Cardiac muscle cell (in vitro differentiated cells and primary cell): ENCODE measurements at places on chromosomes 3 and 15.

GRCh38 chr3:180789774-180790173 lies 110.5 kb upstream of the CCDC39 start:
- no peak for DNase-seq

- no peak for DNase-seq
Measured at GRCh38 chr3:16482194-16482769, 31.2 kb downstream of the RFTN1 start.

GRCh38 chr3:125375950-125376679 lies 990 bp upstream of the ZNF148 start:
- DNase-seq = no peak

- no peak for DNase-seq
Measured at GRCh38 chr3:4904811-4905695, 74.2 kb upstream of the BHLHE40 start.

GRCh38 chr3:37920156-37920699 lies 58.5 kb downstream of the CTDSPL start:
- no peak for DNase-seq

DNA sequence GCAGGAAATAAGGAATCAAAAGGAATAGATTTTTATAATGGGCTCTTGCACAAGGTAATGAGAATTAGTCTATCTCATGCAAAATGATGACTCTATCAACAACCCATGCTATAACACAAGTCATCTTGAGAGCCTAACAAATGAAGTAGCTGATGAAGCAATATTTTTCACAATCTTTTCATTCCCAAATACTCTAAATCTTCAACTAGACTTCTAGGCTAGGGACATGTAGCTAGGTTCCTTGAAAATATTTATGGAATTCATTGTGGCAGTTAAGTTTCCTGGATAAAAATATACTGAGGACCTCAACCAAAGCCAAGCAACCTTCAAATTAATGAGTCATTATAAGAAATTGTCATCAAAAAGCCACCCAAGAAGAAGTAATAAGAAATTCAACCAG lies 55.4 kb downstream of the DCBLD2 start:
- no peak for DNase-seq

DNA sequence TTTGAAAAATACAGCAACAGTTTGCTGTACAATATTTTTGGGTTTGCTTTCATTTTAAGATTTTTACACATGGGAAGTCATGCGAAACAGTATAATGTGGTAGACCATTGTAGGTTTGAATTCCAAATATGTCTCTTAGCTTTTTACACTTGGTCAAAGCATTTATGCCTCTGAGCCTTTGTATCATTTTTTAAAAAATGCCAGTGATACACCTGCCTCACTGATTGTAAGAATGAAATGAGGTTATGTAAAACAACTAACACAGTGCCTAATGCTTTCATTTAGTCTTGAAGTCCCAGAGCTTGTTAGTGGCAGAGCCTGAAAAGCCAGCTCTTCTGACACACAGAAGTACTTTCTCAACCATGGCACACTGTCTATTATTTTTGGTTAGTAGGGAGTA lies 202.0 kb downstream of the UBE2E2 start:
- no peak for DNase-seq

- no peak for DNase-seq
Measured at GRCh38 chr15:39255760-39256159, 325.1 kb upstream of the THBS1 start.

DNA sequence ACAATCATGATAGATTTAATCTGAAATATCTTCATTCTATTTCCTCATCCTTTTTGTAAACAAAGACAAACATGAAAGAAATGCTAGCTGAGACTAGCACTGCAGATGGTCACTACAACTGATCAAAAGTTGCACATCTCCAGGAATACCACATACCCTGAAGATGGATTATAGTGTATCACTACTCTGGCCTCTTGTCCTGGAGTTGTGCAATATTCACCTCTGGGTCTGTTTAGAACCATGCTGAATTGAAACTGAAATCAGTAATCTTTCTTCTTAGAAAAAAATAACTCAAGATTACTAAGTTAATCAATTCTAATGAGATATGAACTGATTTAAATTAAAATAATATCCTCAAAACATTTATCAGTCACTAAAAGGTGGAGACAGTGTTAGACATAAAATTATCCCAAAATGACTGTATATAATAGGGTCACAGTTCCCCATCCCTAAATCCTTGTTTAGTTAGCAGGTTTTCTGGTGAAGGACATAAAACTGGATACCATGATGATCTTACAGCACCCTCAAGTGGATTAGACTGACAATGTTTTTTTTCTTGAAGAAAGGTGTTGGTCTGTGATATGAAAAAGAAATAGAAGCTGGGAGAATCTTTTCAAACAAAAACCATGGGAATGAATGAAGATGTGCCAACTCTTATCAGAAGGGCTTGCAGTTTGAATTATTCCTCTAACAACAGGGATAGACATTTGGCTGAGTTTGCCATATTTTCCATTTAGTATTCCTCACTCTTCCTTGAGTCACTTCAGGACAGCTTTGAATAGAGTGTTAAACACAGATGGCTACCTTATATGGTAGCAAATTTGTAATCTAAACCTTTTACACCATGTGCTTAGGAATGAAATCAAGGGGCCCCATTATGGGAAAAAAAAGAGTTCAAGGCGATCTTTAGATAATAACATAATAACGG lies 7.1 kb upstream of the TTC14 start:
- DNase-seq = no peak

- no peak for DNase-seq
Measured at GRCh38 chr15:42996871-42997270, 76.3 kb upstream of the TTBK2 start.

- DNase-seq = no peak
Measured at GRCh38 chr3:106566277-106566676, 697.5 kb upstream of the CBLB start.

DNA sequence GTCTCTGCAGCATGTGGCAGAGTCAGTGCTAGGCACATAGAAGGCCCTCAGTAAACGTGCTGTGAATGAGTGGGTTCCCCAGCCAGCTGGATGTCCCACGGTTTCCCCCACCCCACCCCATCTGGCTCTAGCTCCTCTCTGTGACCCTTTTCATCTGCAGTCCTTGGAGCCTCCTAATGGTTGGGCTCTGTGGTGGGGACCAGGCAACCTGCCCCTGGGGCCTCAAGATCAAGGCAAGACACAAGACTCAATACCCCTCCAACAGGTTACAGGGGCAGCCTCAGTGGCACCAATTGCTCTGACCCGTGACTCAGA lies 17.1 kb upstream of the CYP11A1 start:
- no peak for DNase-seq

GRCh38 chr3:188421151-188421821 lies 267.3 kb downstream of the LPP start:
- DNase-seq = peak; percentile 81

GRCh38 chr3:23726811-23727548 lies 78.8 kb upstream of the UBE2E1 start:
- peak; percentile 18 for DNase-seq

GRCh38 chr15:72866182-72866581 lies 82.6 kb upstream of the ADPGK start:
- DNase-seq = no peak

- no peak for DNase-seq
Measured at GRCh38 chr3:128625409-128625945, 25.1 kb downstream of the RPN1 start.

DNA sequence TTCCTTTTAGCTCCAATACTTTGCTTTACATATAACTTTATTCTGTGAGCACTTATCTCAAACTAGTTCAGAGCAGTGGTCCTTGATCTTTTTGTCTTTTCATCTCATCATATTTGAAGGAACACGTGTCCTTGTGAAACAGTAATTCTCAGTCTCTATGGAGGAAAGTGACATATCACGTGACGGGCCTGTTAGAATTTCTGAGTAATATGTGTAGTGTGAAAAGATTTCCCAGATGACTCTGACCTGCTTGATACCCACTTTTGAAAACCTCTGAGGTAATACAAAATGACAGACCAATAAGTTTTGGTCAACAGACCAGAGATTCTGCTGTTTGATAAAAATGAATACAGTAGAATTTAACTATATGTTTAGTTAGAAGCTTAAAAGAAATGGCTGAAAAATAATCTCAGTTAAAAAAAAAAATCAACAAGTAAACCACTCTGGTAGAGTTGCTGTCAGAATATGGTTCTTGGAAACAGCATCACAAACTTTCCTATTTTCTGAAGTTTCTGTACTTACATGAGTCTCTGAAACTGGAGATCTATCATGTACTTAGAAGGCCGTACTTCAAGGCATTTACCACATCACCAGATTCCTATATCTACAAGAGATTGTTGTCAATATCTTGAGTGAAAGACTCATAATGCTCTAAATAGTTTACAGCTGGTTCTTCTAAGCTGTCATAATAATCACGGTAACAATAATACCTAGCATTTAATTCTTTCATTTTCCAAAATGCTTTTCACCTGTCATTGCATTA lies 590.2 kb upstream of the TBL1XR1 start:
- no peak for DNase-seq

DNA sequence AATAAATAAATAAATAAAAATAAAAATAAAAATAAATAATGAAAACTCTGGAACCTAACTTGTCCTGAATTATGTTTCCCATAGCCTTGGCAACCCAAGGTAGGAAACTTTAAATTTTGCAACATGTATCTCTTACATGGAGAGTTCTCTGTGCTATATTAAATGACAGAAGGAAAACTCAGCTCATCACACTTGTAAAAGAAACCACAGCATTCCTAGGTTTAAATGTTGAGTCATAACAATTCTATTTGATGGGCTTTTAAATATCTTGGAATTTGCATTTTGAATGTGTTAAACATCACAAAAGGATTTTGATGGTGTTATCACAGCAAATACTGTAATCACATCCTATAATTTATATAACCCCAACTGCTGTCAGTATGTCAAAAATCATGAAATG lies 144.2 kb downstream of the LRTM1 start:
- no peak for DNase-seq

DNA sequence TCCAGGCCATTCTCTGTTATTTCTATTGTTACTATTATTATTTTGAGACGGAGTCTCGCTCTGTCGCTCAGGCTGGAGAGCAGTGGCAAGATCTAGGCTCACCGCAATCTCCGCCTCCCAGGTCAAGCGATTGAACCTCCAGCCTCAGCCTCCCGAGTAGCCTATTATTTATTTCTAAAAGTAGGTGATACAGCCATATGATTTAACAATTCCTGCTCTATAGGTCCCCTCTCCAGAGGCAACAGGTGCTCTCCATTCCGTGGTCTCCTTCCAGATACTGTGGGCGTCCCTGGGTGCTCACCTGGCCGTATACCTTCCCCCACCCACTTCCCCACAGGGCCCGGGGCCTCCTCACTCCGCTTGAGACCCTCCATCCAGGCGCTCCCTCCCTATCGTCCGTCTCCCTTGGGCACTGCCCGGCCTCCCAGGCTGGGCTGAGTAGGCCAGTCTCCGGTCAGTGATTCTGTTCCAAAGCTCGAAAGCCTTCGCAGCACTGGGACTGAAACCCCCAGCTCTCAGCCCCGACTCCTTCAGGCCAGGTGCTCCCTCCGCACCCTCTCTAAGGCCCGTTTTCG lies 708 bp upstream of the PTPN23 start:
- no peak for DNase-seq

- DNase-seq = no peak
Measured at GRCh38 chr3:45322616-45323015, 65.8 kb upstream of the LARS2 start.

DNA sequence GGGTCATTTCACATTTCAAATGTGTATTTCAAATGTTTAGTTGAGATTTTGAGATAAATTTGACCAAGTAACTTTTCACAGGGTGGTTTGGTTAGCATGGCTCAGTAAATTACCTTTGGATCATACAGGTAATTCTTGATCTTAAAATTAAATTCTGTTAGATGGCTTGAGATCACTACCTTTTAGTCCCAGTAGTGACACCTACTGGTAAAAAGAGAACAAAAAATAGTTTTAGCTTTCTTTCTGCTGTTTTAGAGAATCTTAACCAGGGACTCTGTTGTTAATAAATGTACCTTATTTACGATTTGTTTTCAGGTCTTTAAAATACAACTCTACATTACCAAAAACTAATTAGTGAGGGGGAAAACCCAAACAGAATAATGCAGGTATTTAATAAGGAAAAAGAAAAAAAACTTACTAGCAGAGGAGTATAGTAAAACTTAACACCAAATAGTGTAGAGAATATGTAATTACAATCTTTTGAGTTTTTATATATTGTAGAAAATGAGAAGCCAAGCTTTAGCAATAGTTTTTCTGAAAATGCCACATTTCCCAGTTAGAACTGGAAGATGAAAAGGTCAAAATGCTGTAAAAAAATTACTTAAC lies 620.3 kb upstream of the AGTR1 start:
- peak; percentile 34 for DNase-seq

- DNase-seq = no peak
Measured at GRCh38 chr15:99495430-99496301, 70.1 kb upstream of the MEF2A start.

DNA sequence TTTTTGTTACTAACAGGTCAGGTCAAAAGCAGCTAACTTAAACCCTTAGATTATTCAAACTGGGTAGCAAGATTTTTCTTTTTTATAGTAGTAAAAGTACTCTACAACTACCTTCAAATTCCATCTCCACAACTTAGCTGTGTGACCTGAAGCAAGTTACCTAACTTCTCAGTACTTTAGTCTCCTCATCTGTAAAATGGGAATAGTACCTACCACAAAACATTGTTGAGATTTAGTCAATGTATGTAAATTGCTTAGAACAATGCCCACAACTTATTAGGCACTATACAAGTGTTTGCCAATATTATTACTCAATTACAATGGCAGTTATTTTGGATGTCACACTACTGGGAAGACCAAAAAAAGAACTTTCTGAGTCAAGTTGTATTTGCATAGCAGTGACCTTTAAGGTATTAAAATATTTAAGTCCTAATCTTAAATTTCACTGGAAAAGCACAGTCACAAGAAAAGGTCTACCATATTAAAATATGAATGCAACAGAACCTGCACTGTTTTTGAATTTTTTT lies 2.9 kb downstream of the TASOR start:
- no peak for DNase-seq

GRCh38 chr15:63136742-63137141 lies 15.1 kb downstream of the LACTB start:
- no peak for DNase-seq

DNA sequence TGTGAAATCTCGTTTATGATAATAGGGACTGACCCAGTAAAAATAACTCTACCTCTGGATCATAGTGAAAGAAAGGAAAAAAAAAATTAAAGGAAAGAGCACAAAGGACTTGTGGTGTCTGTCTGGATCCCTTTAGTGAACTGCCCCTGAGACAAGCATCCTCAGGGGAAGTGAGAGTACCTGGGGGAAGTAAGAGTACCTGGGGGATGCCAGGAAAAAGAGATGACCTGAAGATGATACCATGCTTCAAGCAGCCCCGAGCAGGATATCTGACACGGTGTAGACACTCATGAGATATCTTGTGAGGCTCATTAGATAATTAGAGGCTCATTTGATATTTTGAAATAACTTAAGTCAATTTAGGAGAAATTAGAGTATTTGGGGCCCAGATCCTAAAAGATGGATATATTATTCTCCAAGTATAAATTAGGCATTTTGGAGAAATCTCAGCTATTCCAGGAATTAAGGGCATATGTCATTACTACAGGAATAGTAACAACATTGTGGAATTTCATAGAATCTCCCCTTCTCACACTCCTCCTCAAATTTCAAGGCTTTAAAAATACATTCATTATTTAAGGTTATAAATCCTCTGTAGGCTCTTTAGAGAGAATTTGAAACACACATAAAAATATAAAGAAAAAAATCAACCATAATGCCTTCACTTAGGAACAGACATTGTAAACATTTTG lies 36.3 kb upstream of the PSMD6 start:
- DNase-seq = no peak
